Activated T-helper 2 cell treated with anti-CD3 and anti-CD28 coated beads, Interferon-gamma antibody, Interleukin-2, Interleukin-4, amounts not matched to agents 10 μg/mL and 5 μg/mL and 100 μg/mL, durations not matched to agents 14 hours and 24 hours and 36 hours (primary cell): ENCODE measurements at places on chromosomes 1 and 21.

DNA sequence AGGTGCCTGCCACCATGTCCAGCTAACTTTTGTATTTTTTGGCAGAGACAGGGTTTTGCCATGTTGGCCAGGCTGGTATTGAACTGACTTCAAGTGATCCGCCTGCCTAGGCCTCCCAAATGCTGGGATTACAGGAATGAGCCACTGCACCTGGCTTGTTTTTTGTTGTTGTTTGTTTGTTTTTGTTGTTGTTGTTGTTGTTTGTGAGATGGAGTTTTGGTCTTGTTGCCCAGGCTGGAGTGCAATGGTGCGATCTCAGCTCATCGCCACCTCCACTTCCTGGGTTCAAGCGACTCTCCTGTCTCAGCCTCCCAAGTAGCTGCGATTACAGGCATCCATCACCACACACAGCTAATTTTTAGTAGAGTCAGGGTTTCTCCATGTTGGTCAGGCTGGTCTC lies 7.1 kb upstream of the L1TD1 start:
- H3K4me1 ChIP-seq = no peaks in the 10 kb centered on the region
- H3K27ac ChIP-seq = no peak overlapping the region
- no peaks in the 10 kb centered on the region for H3K27me3 ChIP-seq
- no peaks in the 10 kb centered on the region for H3K36me3 ChIP-seq
- DNase-seq = no peak
- H3K4me3 ChIP-seq = no peak overlapping the region

DNA sequence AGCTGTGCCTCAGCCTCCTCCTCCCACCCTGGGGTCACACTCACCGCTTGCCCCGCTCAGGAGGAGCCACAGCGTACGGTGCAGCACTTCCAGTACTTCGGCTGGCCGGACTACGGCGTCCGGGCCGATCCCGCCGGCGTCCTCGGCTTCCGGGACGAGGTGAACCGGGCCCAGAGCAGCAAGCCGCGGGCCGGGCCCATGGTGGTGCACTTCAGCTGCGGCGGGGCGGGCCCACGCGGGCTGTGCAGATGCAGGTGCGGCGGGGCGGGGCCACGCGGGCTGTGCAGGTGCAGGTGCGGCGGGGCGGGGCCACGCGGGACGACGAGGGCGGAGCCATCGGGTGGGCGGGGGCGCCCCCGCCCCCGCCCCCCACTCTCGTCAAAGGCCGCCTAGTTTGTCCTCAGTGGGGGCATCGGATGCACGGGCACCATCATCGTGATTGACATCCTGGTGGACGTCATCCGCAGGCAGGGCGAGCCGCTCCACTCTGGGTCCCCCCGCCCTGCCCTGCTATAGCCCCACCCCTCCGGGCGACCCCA lies 5.5 kb downstream of the RNF223 start:
- H3K27me3 ChIP-seq = peaks cover 5% of the 10 kb centered on the region
- no peaks in the 10 kb centered on the region for H3K36me3 ChIP-seq
- peaks cover 7% of the 10 kb centered on the region for H3K4me1 ChIP-seq
- peak overlapping the region; percentile 79 for H3K4me3 ChIP-seq
- no peak for DNase-seq

DNA sequence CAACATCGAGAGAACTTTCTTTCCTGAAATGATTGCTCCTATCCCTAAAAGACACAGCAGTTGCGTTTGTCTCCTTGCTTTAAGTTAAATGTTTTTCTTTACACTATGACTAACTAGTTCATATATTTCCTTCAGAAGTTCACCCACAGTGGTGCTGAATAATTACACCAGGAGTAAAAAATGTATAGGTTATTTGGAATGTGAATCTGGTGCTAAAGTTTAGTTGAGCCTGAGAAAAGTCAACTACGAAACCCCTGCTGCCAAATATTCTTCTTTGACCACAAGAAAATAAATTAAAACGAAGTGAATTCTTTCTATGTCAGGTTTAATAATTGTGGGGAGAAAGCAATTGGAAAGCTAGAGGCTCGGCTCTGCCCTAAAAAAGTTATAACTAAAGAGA lies 52.8 kb downstream of the C4BPA start:
- H3K27me3 ChIP-seq = peaks cover 4% of the 10 kb centered on the region
- H3K4me1 ChIP-seq = no peaks in the 10 kb centered on the region
- H3K4me3 ChIP-seq = no peak overlapping the region
- no peak for DNase-seq
- no peak overlapping the region for H3K27ac ChIP-seq

DNA sequence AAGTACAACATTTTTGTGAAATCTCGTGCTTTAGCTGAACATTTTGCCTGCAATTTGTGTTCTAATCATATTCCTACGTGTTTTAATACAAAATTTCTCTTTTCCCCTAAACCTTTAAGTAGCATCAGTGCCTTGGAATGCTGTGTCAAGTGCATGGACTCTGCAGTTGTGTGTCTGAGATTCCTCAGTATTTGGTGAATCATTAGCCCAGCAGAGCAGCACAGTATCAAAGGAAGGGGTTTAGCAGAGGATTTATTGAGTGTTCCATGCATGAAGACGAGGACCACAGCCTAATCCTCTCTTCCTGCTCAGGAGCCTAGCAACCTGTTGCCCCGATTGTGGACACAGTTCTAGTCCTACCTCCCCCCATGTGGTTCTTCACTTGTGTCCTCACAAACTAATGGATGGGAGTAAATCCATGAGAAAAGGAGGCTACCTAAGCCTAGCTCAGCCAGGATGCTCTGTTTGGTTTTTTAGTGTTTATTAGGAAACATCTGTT lies 29.3 kb upstream of the PCP4 start:
- H3K4me1 ChIP-seq = no peaks in the 10 kb centered on the region
- H3K36me3 ChIP-seq = no peaks in the 10 kb centered on the region
- no peak for DNase-seq
- no peaks in the 10 kb centered on the region for H3K27me3 ChIP-seq

GRCh38 chr1:212142883-212143530 lies 107.5 kb downstream of the DTL start:
- H3K4me1 ChIP-seq = peaks cover 2% of the 10 kb centered on the region
- no peak overlapping the region for H3K4me3 ChIP-seq
- H3K27me3 ChIP-seq = no peaks in the 10 kb centered on the region
- H3K27ac ChIP-seq = no peak overlapping the region
- no peak for DNase-seq

GRCh38 chr1:205565799-205566198 lies 61.3 kb downstream of the CDK18 start:
- peaks cover 52% of the 10 kb centered on the region for H3K27me3 ChIP-seq
- H3K4me3 ChIP-seq = no peak overlapping the region
- H3K27ac ChIP-seq = no peak overlapping the region
- DNase-seq = no peak
- H3K36me3 ChIP-seq = no peaks in the 10 kb centered on the region
